ENCODE measurements at places on chromosomes 3 and 15.

GRCh38 chr15:38275959-38276358 is 23.3 kb downstream of the SPRED1 start:
- no peak for DNase-seq

GRCh38 chr3:130517602-130518001 is 625 bp downstream of the COL6A6 start:
- DNase-seq = no peak

DNA sequence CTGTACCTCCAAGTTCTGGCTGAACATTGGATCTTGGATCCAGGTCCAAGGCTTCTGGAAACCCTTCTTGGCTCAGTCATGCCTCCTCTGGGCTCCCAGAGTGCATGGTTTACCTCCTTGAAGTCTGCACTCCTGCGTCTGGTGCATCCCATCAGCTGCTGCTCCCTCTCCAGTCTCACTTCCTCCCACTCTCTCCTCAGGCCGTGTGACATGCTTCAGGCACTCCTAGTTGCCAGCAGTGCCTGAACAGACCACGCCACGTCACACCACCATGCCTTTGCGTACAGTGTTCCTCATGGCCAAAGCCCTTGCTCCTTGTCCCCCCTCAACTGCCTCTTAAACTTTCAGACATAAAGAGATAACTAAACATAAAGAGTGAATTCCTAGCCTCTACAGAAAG is 5.7 kb downstream of the GPR27 start:
- DNase-seq = no peak

DNA sequence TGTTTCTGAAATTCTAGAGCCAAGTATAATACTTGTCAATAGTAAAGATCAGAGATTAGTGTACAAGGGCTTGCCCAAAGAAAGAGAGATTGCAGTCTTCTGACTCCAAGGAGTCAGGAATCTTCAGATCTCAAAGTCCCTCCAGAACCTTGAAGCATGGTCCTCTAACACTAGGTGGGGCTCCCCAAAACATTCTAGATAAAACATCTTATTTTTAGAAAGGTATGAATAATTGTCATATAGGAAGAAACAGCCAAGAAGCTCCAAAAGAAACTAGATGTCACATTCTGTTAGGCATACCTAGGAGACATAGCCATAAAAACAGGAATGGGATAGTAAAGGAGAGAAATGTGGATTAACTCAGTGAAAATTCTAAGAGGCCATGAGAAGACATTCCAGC is 10.7 kb downstream of the MUC13 start:
- no peak for DNase-seq

DNA sequence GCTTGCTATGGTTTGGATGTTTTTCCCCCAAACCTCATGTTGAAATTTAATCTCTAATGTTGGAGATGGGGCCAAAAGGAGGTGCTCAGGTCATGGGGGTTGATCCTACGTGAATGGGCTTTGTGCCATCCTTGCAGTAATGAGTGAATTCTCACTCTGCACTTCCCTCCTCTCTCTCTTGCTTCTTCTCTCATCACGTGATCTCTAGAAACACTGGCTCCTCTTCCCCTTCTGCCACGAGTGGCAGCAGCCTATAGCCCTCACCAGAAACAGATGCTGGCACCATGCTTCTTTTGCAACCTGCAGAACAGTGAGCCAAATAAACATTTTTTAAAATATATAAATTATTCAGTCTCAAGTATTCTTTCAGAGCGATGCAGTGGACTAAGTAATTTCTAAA is 13.3 kb upstream of the PLSCR1 start:
- DNase-seq = no peak

GRCh38 chr15:69087366-69087976 is 73.0 kb upstream of the GLCE start:
- DNase-seq = no peak

GRCh38 chr3:144384241-144384979 is 412.8 kb downstream of the DIPK2A start:
- no peak for DNase-seq

- DNase-seq = no peak
These were observed 544.7 kb upstream of the ROBO2 start for GRCh38 chr3:76495216-76495615.

- no peak for DNase-seq
These were observed 26.5 kb upstream of the NEDD4 start for GRCh38 chr15:56019819-56020486.

DNA sequence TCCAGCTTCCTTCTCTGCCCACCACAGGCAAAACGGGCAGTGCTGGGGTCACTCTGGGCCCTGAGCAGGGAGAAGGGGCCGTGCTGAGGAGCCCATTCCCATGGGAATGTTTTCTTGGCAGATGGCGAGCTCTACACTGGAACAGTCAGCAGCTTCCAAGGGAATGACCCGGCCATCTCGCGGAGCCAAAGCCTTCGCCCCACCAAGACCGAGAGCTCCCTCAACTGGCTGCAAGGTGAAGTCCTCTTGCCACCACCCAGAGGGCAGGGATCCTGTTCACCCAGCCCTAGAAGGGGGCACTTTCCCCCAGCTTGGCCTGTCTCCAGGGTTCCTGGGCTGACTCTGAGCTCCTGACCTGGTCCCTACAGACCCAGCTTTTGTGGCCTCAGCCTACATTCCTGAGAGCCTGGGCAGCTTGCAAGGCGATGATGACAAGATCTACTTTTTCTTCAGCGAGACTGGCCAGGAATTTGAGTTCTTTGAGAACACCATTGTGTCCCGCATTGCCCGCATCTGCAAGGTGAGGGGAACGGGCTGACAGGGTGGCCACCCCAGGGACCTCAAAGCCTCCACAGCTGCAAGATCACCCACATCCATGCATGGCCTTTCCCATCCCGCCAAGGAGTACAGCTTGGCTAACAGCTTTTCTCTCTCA is 12.4 kb downstream of the CIB1 start:
- no peak for DNase-seq

DNA sequence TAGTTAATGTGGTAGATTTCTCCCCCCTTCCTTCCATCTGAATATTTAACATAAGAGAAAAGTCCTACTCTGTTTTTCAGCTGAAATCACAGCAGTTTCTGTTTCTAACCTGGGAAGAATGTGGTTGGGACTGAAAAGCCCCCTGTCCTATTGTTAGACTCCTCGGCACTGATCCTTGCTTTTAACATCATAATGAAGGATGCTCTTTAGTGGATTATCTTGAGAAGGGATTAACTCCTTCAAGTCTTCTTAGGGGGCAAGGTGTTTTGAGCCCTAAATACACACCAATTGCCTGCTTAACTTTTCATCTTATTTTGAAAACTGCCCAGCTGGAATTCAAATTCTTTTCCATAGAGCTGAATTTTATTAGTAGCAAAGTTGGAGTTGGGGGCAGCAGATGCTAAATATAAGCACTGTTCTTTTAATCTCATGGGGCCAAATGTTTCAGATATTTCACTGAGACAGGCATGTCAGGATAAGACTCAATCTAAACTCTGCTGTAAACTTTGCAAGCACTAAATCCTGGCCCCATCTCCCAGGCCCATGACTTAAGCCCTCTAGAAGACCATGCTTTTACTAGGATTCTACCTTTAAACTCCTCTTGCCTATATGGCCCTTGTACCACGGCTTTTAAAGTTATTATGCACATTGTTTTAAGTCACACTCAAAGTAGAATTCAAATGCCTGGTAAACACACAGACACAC is 243.2 kb upstream of the NR2F2 start:
- no peak for DNase-seq

DNA sequence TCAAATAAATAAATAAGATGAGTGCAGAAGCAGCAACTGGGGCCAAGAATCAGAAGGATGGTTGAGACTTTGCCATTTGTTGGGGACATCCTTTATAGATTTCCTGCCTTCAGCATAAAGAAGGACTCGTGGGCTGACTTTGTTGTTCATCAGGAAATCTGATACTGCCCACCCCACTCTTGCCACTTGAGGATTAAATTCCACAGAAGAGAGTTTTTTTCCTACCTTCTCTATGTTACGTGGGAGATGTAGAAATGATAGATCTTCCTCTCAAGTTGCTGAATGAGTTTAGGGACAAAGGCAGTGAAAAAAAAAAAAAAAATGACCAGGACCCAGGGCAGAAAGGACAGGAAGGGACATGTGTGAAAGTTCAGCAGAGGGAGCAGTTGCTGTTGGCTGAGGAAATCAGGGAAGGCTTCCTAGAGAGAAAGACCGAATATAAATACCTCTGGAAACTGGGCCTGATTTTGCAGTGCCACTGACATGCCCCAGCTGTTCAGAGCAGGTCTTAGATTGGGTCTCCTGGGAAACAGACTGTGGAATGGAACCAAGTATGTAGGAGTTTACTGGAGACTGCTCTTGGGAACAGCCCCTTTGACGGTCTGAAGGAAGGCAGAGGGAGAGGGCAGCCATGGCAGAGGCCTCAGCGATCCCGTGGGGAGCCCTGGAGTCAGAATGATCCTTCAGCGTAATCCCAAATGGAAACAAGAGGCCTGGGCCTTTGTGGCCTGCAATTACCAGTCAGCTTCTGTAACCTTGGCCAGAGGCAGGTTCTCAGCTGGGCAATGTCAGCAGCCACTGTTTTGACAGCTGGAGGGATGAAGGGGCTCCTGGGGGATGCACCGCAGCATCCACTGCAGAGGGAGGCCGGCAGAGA is 50.9 kb downstream of the C3orf20 start:
- DNase-seq = no peak

DNA sequence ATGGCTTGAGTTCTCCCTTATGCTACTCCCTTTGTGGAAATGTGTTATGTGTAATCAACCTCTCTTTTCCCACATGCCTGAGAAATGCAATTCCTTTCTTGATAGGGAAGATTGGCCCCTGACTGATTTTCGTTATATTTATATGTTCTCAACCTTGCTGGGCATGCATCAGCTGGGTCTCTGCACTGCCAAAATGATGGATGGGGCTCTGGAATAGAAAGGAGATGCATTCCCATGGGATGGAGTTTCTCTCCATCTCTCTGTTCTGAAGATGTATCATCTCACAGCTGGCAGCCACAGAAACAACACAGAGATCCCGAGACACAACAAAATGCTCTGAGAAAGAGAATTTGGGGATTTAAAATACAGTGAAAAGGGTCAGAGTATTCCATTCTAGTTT is 327.7 kb upstream of the LMCD1 start:
- no peak for DNase-seq

GRCh38 chr3:40752492-40752891 is 227.7 kb downstream of the ZNF621 start:
- DNase-seq = no peak

- no peak for DNase-seq
These were observed 18.4 kb downstream of the LRCH3 start for GRCh38 chr3:197809356-197810020.

DNA sequence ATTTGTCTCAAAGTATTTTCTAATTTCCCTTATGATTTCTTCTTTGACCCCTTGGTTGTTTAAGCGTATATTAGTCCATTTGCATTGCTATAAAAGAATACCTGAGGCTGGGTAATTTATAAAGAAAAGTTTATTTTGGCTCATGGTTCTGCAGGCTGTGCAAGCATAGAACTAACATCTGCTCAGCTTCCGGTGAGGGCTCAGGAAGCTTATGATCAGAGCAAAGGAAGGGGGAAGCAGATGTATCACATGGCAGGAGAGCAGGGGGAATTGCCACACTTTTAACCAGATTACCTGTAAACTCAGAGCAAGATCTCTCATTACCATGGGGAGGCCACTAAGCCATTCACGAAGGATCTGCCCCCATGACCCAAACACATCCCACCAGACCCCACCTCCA is 148.2 kb downstream of the PDE8A start:
- no peak for DNase-seq

- DNase-seq = no peak
These were observed 11.5 kb downstream of the UBP1 start for GRCh38 chr3:33428734-33429133.

DNA sequence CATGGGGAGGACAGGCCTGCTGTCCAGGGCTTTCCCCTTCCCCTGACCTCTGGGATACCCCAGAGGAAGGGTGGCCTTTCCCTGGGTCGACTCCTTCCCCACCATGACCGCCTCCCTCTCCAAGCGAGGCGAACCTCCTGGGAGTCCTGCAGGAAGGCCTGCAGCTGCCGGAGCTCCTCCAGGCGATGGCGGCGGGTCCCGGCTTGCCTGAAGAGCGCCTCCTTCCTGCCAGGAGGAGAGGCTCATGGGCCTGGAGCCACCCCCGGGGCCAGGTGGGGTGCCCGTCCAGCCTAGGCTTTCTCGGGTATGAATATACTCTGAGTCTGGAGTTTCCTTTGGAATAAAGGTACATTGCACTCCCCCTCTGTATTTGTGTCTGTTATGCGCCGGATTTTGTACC is 20.1 kb downstream of the PLA2G4B start:
- DNase-seq = no peak

DNA sequence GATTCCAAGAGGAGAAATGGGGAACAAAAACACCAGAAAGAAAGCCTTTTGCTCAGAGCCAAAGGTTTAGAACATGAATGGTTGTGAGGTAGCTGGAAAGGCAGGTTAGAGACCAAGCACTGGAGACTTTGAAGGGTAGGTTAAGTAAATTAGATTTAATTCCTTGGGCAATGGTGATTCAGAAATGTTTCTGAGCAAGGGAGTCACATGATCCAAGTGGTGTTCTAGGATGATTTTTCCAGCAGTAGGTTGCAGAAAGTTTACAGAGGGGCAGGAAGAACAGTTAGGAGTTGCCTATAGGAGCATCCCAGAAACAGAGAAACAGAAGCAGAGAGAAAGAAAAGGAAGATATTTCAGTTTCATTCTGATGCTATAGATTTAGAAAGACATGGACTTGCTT is 139.8 kb downstream of the WDR76 start:
- DNase-seq = no peak

GRCh38 chr3:37642670-37643598 is 218.7 kb upstream of the CTDSPL start:
- no peak for DNase-seq

- DNase-seq = no peak
These were observed 139.1 kb downstream of the SRGAP3 start for GRCh38 chr3:9110316-9110715.

- no peak for DNase-seq
These were observed 7.8 kb upstream of the ZNF710 start for GRCh38 chr15:89993349-89993748.

- DNase-seq = no peak
These were observed 780 bp upstream of the ACAD9 start for GRCh38 chr3:128878556-128879124.

DNA sequence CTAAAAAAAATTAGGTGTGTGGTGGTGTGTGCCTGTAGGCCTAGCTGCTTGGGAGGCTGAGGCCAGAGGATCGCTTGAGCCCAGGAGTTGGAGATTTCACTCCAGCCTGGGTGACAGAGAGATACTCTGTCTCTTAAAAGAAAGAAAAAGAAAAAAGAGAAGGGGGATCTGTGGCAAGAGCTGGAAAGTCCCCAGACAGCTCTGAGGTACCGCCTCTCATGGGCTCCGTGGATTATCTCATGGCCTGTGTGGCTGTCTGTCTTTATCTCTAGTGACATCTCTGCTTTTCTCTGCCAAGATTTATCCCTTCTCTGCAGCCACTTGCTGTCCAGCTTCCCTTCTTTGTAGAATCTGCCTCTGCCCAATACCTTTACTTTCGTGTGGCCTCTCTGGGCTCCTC is 5.7 kb downstream of the EXOSC7 start:
- DNase-seq = no peak

- DNase-seq = no peak
These were observed 12.0 kb downstream of the ACVR2B start for GRCh38 chr3:38465588-38466154.

Data from stimulated activated CD4-positive, alpha-beta T cell treated with anti-CD3 and anti-CD28 coated beads, Interleukin-1b, Interleukin-23, amount 100 ng/mL, for 1 hour (primary cell).